ENCODE measurements at places on chromosomes 1 and 21.
A peak's percentile ranks its signal among the peaks of the same experiment; 100 is the strongest.

GRCh38 chr1:78385744-78386462, 104.9 kb upstream of the PTGFR start:
- no peak for DNase-seq

- DNase-seq: no peak
These were observed 56.1 kb downstream of the STYXL2 start for GRCh38 chr1:167149793-167150491.

DNA sequence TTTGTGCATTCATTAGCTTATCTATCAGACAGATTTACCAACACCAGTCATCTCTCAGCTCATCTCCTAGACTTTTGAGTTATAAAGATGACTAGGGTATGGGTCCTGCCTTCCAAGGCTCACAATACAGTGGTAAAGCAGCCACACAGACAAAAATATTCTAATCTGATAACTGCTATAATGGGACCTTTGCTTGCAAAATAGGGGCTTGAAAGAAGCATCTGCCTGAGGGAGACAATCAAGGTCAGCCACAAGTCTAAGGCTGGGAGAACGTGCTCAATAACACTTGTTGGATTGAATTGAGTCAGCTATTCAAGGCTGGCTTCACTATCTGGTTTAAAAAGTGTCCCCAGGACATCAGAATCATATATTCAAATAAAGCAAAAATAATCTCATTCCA, 1.4 kb upstream of the PAPPA2 start:
- DNase-seq: no peak

- DNase-seq: no peak
These were observed 17.9 kb downstream of the ELAPOR1 start for GRCh38 chr1:109131800-109132199.

DNA sequence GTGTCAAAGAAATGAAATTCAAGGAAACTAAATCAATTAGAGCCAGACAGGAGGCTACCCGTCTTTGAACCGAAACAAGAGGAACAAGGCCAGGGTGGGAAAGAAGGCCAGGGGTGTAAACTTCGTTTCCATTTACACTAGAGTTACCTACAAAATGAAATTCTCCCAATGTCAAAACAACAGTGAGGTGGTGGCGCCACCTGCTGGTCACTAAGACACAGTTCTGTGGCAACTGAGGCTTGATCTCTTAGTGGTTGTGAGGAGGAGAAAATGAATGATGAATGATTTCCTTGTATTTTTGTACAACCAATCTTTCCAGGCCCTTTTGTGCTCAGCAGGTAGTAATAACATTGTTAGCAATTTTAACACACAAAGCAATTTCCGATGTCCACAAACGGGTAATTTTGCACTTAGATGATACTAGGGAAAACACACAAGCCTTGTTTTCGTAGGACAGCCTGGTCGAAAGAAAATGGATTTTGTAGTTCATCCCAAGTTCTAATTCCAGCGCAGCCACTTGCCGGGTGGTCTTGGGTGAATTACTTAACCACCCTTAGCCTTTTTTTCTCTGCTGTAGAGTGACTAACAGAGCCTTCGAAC, 54.8 kb upstream of the SOD1 start:
- peak; percentile 62 for DNase-seq

GRCh38 chr1:5220821-5221220, 566.4 kb downstream of the AJAP1 start:
- no peak for DNase-seq

- DNase-seq: peak; percentile 82
These were observed 16.3 kb upstream of the ACKR1 start for GRCh38 chr1:159188375-159188788.

DNA sequence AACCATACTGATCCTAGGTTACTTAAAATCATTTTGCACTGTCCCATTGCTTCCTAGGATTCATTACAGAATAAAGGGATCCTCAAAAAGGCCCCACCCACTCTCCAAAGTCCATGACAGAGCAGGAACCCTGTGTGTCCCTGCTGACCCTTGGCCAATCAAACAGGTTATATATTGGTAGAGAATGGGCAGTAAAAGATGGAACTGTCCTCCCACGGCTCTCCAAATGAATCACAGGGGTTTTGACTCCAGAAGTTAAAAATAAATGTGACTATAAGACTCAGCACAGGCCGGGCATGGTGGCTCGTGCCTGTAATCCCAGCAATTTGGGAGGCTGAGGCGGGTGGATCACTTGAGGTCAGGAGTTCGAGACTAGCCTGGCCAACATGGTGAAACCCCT, 65.5 kb downstream of the ACOT7 start:
- DNase-seq: no peak

All from NCI-H446 treated with DMSO at 0.1 percent for 48 hours (cell line).